IMR-90 (cell line): ENCODE measurements at places on chromosomes 16 and 17.

GRCh38 chr16:71480956-71481355, 8.2 kb downstream of the ZNF19 start:
- DNase-seq, result no peak

- no peak for DNase-seq
Measured at GRCh38 chr16:27464626-27465482, 62.9 kb downstream of the IL21R start.

DNA sequence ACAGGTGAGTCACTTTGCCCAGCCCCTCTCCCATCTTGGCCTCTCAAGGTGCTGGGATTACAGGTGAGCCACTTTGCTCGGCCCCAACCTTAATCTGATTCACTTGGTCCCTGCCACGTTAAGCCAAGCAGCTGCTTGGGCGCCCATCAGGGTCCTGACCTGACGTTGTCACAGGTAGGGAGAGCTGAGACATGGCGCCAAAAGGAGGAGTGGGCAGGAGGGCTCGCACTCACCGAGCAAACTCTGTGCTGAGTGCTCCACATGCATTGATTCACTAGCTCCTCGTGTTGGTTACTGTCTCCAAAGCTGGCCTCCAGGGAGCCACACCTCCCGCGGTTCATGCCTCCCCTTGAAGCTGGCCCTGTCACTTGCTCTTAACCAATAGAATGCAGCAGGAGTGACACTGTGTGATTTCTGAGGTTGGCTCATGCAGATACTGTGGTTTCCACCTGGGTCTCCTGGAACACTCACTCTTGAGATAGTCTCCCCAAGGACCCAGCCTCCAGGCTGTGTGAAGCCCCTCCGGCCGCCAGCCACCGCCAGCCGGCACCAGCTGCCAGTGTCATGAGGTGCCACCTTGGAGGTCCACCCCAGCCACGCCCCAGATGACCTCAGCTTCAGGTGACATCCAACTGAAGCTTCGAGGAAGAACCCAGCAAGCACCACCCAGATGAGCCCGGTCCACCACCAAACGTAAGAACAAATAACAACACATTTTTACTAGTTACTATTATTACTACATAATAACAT, 223.0 kb downstream of the GSG1L start:
- DNase-seq, result no peak

DNA sequence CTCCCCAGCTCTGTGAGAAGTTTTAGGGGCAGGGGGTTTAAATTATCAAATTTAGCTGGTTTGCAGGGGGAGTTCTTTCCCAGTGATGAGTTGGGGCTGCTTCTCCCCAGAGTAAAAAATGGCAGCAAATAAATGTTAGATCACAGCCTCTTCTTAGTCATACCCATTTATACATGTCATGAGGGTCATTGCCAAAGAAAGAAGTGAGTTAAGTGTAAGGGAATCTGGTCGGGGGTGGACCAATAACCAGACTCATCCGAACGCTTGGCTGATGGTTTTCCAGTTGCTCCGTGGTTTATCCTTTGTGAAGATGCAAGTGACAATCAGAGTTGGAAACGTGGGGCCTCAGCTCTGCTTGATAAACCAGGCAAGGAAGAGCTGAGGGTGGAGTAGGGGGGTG, 87.1 kb downstream of the PLXDC1 start:
- peak; percentile 89 for DNase-seq

DNA sequence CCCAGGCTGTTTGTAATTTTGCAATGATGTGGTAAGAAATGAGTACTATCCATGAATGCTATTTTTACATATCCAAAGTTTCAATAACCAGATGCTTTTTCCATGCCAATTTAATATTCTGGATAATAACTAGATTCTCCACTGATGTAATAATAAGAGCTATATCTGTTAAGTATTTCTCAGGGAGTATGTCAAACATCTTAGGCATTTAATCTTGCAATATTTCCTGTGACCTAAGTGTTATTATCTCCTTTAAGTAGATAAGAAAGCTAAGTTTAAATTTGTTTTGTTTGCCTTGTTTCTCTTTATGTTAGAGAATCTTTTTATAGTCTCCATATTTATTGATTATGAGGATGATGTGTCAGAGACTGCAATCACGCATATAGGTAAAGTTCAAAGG, 32.3 kb upstream of the HS3ST3A1 start:
- DNase-seq, result peak; percentile 15

GRCh38 chr17:58333736-58334207, 5.2 kb upstream of the TSPOAP1 start:
- no peak for DNase-seq

DNA sequence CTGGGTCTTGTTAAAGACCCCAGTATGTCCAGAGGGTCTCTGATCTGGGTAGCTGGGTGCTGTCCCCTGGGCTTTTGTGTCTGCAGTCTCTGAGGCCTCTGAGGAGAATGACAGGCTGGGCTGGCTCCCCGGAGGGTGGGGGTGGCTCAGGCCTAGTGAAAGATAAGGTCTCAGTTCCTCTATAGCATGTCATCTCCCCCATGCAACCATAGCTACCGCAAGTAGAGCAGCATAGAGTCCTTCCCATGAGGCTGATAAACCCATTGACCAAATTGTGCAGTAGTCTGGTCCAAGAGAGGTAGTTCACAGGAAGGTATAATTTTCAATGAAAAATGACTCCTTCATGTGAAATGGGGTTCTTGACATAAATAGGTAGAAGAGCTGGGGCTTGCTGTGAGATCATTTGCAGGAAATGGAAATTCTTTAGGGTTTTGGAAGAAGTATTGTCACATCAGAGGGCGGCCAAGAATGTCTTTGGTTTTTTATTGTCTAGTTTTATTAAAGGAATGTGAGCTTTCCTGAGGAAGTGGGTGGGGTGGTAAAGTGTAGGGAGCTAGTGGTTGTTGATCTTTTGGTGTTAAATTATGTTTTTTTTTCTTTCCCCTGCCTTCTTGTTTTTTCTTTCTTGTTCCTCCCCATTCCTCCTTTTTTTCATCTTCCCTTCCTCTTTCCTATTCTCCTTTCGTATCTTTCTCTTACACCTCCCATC, 21.0 kb downstream of the SLC7A6OS start:
- no peak for DNase-seq

- peak; percentile 54 for DNase-seq
Measured at GRCh38 chr17:10681866-10682446, 15.4 kb downstream of the SCO1 start.

DNA sequence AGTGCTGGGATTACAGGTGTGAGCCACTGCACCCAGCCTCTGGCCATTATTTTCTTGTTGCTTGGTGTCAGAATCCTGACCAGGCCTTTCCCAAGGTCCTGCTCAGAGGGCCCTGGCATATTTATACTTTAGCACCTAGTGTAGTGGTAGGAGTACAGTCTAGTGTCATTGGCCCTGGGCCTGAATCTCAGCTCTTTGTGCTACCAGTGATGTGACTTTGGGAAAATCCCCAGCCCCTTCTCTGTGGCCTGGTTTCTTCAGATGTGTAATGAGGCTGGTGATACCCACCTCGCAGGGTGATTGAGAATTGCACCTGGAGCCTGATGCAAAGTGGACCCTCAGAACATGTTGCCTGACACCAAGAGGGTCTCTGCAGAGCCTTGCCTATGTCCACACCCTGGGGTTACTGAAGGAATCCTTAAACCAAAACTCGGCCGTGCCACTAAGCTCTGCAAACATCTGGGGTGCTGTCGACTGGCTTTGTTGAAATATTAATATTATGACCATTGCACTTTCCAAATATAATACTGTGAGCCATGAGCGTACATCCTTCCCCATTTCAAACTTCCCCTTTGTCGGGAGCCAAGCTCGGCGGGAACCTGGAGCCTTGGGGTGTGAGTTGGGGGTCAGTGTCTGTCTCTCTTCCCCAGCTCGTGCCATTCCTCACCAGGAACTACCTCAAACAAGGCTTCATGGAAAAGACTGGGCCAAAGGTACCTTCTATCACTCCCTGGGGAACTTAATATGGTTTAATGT, 18.0 kb upstream of the RNF135 start:
- DNase-seq, result no peak

GRCh38 chr17:44794851-44795413, 35.2 kb downstream of the GJC1 start:
- DNase-seq, result peak; percentile 99

DNA sequence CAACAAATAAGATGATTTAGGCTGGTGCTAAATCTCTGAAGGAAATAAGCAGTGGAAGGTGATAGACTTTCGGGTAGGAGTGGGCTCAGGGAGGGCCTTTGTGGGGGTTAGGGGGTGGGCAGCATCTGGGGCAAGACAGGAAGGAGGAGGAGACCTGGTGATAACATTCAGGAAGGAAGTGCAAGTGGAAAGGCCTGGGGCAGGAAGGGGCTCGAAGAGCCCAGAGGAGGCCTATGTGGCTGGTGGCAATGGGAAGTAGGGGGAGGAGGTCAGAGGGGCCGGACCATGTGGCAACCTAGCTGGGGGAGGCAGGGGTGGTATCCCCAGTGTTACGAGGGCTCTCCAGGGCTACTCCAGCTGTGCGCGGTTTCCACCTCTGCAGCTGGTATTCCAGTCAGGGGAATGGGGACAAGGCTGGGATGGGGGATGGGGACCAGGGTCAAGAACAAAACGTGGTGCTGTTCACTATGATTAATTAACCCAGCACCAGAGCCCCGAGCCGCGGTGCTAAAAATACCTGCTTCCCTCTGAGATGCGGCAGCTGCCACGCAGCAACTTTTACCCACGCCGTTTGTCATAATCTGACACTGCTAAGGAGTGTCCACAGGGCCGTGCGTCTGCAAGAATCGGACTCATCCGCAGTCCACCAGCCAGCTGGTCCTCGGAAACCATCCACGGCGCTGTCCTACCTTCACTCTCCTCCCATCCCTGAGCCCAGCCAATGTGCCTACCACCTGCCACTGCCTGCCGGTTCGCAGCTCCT, 5.2 kb upstream of the CCDC182 start:
- no peak for DNase-seq

- DNase-seq, result no peak
Measured at GRCh38 chr17:5843366-5844026, 226.7 kb upstream of the WSCD1 start.

DNA sequence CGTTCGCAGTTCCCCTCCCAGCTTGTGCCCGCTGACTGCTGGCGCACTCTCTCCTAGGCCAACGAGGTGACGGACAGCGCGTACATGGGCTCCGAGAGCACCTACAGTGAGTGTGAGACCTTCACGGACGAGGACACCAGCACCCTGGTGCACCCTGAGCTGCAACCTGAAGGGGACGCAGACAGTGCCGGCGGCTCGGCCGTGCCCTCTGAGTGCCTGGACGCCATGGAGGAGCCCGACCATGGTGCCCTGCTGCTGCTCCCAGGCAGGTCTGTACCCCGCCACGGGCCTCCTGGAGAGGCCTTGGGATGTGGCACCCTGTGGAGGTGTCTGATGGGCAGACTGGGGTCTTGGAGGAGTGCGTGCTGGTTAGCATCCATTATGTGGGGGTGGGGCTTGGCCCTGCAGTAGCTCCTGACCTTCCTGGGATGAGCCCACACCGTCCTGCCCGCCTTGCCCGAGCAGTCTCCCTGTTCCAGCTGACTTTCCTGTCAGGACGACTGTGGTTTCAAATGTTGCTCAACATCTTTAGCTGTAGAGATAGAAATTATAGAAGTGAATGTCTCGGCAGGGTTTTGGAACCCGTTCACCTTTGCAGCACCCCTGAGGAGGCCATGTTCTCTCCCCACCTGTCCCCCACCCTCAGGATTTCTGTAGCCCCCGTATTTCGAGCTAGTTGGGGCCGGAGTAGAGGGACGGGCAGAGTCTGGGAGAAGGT, 44.9 kb upstream of the CAPN15 start:
- no peak for DNase-seq

- no peak for DNase-seq
Measured at GRCh38 chr16:67278773-67279295, 498 bp upstream of the PLEKHG4 start.

GRCh38 chr16:77548151-77548550, 113.3 kb upstream of the ADAMTS18 start:
- no peak for DNase-seq

DNA sequence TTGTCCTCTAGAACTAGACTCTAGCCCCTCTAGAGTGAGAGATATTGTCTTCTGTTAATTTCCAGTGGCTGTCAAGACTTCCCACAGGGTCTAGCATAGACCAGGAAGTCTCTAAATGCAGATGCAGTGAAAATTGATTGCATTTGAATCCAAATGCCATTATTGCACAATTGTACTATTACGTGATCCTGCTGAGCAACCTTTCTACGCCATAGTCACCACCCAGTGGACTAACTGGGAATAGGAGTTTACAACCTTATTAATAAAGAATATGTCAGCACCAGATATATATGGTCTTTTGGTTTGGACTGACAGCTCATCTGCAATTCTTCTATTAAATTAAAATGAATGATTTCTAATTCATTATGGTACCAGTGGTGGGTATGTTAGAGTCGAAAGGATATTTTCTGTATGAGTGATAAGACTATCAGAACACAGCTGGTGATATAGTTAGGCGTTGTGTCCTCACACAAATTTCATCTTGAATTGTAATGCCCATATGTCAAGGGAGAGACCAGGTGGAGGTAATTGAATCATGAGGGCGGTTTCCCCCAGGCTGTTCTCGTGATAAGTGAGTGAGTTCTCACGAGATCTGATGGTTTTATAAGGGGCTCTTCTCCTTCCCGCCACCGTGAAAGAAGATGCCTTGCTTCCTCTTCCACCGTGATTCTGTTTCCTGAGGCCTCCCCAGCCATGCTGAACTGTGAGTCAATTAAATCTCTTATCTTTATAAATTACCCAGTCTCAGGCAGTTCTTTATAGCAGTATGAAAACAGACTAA, 138.9 kb upstream of the CA10 start:
- no peak for DNase-seq

DNA sequence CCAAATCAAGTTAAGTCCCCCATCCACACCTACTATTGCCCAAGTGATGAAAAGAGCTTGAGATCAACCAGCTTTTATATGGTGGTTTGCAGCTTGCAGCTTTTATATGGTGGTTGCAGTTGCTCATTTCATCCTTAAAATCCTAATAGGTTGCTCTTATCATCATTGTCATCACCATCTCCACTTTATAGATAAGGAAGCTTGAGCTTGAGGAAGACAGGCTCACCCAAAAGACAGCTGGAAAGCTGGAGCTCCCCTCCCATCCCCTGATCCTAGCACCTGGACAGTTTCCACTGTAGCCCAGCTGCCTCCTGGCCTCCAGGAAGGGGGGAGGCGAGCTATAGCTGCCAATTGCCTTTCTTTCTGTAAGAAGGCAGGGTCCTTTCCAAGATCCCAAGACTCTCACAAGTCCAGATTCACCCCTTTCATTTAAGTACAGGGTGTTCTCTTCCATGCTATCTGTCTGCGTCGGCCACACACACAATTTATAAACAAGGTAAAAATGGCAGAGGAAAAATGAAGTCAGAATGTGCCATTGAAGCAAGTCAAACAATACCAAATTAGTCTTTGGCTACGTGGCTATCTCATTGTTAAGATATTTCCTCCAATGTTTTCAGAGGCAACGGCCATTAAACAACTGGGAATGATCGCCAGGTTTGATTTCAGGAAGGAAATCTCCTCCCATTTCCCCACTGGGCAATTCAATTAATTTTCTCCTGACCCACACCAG, 63.3 kb downstream of the PECAM1 start:
- DNase-seq, result no peak

- DNase-seq, result no peak
Measured at GRCh38 chr17:33811004-33811760, 443.9 kb upstream of the CCL2 start.

GRCh38 chr17:5050278-5050677, 15.1 kb upstream of the SLC52A1 start:
- DNase-seq, result peak; percentile 20
